ENCODE measurements at places on chromosomes 7 and 10.

DNA sequence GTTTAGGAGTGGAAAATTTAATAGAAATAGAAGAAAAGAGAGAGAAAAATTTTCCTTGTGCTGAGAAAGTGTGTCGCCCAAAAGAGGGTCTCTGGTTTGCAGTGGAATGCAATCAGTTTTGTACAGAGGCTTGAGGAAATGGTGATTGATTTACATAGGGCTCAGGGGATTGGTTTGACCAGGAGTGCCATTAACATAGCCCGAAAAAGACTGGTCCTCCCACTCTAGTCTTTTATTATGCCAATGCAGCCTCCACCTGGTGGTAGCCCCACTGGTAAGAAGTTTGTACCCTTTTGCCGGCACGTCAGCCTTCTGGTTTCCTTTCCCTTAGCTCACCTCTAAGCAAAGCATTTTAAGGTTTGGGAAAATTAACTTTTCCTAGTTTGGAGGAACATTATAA lies 885.3 kb downstream of the XPNPEP1 start:
- no peak for DNase-seq

DNA sequence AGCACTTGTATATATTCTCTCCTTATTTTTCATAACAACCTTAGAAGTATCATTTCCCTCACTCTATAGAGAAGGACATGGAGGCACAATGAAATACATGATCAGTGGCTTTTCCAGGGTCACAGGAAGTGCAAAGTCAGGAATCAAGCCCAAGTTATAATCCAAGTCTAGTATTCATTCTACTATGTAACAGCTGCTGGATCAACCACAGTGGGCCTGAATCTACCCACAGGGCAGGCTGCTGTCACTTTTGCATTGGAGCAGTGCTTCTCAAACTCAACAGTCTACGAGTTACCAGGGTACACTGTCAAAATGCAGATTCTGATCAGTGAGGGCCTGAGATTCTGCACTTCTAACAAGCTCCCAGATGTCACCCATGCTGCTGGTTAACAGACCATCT lies 18.3 kb downstream of the ZDHHC16 start:
- DNase-seq: no peak

- no peak for DNase-seq
Measured at GRCh38 chr7:70190281-70190680, 592.0 kb downstream of the AUTS2 start.

GRCh38 chr7:85119934-85120333 lies 66.9 kb downstream of the SEMA3D start:
- DNase-seq: no peak

GRCh38 chr7:139345042-139345441 lies 3.9 kb downstream of the FMC1 start:
- DNase-seq: no peak

GRCh38 chr7:4682621-4683042 lies 537 bp downstream of the FOXK1 start:
- DNase-seq: no peak

GRCh38 chr7:512541-513311 lies 6.9 kb downstream of the PDGFA start:
- no peak for DNase-seq

DNA sequence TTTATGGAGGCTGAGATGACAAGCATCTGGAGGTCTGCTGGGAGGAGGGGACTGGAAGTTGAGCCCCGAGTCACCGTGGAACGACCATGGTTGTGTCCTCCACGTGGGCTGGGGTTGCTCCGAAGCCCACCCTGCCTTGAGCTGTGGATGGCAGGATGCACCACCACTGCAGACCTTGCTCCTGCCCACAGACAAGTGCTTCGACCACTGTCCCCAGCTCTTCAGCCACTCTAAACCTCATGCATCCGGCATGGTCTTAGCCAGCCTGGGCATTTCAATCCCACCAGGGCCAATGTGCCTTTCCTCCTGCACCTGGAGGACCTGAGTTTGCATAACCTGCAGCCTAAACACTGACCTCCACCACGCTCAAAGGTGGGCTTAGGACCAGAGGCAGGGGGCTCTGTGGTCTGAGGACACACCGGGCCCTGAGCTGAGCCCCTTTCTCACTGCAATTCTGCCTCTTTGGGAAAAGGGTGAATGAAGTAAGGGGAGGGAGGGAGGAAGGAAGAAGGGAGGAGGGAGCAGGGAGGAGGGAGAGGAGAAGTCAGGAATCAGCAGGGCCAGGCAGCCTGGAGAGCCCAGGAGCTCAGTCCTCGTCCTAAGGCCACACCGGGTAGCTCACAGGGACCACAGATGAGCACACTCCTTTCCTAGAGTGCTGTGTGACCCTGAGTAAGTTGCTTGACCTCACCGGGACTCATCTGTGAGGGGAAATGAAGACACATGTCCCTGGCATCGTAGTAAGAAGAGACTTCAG lies 44.8 kb upstream of the DNAAF5 start:
- no peak for DNase-seq

DNA sequence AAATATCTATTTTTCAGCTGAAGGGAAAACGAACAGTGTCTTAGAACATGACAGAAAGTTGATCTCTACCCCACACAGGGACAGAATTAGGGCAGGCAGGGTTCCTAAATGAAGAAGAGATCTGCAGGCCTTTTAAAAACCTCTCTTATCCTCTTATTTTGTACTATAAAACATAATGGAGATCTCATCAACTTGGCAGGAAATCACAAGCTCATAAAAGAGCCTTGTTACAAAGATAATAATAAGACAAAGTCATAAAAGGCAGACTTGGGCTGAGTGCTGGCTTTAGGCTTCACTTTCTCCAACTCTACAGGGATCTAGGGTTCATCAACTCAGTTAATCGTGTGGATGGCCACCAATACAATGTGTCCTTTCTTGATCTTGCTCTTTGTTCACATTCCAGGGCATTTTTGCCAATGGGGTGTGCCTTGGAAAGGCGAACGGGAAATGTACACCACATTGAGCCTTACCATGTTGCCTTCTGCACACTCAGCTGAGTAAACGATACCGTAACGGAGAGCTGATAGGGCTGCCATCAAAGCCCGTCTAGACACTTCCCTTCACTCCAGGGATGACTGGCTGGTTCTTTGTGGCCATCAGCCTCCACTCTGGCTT lies 7.1 kb upstream of the TEX36 start:
- no peak for DNase-seq

DNA sequence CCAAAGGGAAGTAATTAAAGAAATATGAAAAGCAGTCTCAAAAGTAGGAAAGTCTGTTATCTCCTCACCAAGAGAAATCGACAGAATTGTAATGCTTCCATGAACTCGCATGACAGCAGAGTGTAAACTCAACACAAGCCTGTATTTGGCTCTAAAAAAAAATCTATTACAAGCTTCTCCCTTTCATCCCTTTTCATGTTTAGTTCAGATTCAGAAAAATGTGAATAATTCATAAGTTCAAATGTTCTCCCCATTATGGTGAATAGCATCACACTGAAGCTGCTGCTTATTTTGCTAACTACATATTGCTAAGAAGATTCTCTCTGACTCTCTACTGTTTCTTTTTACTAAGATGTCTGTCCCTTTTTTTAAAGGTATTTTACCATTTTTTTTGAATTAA lies 910.3 kb upstream of the MBL2 start:
- no peak for DNase-seq

GRCh38 chr7:1422512-1423263 lies 36.6 kb downstream of the MICALL2 start:
- DNase-seq: no peak

DNA sequence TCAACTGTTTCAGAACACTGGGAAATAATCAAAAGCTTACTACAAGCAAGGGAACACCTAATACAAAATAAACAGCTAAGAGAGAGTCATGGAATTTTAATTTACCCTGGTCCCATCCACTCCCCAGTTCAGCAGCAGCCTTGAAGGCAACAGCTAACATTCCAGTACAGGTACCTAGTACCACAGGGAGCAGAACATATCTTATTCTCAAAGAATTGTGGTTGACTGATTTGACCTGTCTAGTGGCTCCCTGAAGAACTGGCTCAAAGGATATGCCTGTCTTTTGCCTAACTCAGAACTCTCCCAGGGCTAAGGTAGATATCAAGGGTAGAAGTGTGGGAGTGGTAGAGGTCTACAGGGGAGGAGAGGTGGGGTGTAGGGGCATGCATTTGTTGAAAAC lies 32.3 kb downstream of the SMURF1 start:
- no peak for DNase-seq

GRCh38 chr10:15370856-15371701 lies at the start of gene FAM171A1:
FAM171A1 (minus strand) TSS chr10:15371289; CDS start chr10:15371052, 237 bp downstream.
- peak; percentile 28 for DNase-seq

DNA sequence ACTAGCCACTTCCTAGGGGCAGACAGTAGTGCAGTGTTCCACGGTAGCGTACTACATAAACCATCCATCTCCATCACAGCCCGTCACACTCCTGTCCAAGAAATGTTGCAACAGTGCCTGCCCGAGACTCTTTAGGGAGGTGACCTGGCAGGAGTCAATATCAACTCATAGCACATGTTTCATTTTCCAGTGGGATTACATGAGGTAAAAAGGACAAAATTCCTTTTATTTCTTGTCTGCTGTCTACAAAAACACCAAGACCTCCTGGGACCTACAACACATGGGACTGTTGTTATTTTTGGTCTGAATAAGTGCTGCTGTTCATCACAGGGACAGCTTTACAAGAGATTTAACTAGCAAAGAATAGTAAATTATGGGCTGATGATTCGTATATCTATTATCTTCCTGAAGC lies 99.9 kb downstream of the MPP7 start:
- no peak for DNase-seq

DNA sequence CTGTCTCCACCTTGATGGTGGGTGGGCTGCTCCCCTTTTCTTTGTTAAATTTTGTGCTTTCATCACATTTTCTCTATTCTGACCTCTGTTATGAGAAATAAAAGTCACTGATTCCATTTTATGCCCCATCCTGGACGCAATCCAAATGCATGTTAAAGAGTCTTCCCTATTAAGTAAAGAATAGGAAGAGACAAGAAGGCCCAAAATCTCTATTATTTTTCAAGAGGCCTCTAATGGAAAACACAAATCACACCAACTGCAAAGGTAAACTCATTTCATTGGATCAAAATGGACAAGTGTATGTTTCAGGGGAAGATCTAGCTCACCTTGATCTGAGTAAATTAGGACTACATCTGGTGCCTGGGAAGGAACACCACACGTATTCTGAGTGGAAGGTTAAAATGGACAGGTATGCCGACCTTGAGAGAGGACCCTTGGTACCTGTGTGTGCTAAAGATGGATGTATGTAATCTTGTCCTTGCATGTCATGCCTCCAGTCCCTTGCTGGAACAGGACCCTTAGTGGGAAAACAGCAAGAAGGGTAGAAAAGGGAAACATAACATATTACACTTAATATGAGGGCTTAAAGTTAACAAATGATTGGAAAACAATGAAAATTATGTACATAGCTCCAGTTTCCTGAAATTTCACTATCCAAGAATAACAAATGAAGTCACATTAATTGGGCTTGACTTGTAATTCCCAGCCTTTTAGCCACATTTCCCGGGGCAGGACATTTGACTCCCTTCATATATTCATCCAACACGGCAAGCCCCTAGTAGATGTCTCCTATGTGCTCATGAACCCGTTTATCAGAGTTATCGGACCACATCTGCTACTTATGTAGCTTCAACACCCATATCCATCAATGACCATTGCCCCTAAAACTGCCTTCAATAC lies 7.6 kb downstream of the IFIT2 start:
- DNase-seq: no peak

DNA sequence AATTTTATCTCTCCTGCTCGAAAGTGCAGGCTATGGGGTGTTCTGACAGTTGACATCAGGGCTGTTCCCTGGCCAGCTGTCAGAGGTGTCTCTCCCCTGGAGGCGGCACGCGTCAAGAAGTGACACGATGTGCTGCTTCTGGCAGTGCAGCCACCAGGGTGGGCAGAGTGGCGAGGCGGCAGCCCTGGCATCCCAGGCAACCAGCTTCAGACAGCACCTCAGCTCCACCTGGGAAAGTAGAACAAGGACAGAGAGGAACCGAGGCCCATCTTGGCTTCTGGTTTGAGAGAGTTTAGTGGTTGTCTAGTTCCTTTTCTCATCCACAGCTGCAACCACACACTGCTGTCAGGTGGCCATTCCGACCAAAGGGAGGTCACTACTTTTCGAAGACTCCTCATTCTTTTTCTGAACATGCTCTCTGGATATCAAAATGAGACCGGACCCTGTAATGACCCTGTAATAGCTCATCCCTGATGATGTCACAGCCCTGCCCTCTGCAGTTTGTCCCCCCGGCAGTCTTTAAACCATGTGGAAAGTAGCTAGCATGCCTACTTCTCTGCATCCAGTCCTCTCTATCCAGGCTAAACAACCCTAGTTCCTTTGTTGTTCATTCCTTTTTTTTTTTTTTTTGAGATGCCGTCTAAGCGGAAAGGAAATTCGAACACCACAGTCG lies 381.0 kb upstream of the NRP1 start:
- DNase-seq: no peak

DNA sequence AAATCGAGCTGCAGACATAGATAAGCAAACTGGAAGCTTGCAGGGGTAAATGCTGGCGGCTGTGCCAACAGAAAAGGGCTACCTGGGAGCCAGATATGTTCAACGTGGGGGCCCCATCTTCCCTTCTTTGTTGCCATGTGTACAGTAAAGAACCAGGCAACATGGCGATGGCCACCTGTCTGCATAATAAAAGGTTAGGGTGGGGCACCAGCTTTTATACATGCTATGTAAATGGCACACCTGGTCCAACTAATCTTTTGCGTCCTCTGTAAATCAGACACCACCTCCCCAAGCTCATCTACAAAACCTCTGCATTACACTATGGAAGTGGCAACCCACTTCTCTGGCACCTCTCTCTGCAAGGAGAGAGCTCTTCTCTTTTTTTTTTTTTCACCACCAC lies 13.9 kb downstream of the BUD31 start:
- DNase-seq: no peak

DNA sequence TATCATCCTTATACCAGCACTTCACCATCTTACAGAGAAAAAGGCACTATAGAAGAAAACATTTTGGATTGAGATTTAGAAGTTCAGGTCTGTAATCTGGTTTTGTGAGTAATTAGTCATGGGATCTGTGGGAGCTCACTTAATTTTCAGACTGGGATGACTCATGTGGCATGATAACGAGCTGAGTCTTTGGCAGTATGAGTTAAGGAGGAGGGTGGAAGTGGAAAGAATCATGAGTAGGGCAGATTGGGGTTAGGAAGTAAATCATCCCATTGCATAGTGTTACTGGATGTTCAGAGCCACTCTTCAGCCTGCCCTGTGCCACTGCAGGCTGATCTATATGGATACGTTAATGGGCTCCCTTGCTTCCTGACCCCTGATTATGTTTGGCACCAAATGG lies 64.9 kb downstream of the ZNF92 start:
- peak; percentile 74 for DNase-seq

- no peak for DNase-seq
Measured at GRCh38 chr7:128878226-128879105, 15.8 kb downstream of the ATP6V1F start.
